ENCODE measurements at places on chromosomes 16 and 17. TPM values are rescaled to one million over a fixed set of nuclear protein-coding genes. Genes with fewer than 3 reads are reported as not detected.

The KIF19 gene
- total RNA-seq, result 0.44 TPM

The PLXDC1 gene
- total RNA-seq, result 37.7 TPM

The TBC1D3E gene
- total RNA-seq, result not detected

The CETP gene
- total RNA-seq, result 0.44 TPM

DNA sequence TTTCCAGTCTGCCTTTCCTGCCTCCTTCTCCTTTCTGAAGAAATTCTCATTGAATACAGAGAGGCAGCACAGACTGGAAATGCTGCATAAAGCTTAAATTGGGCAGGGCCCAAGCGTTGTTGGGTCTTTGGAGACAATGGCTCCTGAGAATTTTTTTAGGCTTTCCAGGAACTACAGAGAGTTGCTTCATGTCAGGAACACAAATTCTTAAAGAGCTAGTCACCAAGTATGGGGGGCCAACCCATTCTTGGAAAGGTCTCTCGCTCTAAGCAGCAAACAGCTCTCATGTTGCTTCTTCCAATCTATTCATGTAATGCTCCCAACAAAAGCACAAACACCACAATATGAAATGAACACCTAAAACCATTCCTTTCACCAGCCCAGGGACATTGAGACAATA is 6.9 kb downstream of the HNF1B start:
- H3K36me3 ChIP-seq, result no peaks in the 10 kb centered on the region
- H3K27ac ChIP-seq, result no peak overlapping the region
- peaks cover 2% of the 10 kb centered on the region for H3K27me3 ChIP-seq
- peaks cover 5% of the 10 kb centered on the region for H3K4me1 ChIP-seq

- no peaks in the 10 kb centered on the region for H3K36me3 ChIP-seq
- no peak overlapping the region for H3K27ac ChIP-seq
- no peaks in the 10 kb centered on the region for H3K27me3 ChIP-seq
- H3K4me3 ChIP-seq, result no peak overlapping the region
- no peak for DNase-seq
Measured at GRCh38 chr16:27906883-27907282, 156.6 kb downstream of the GSG1L start.

DNA sequence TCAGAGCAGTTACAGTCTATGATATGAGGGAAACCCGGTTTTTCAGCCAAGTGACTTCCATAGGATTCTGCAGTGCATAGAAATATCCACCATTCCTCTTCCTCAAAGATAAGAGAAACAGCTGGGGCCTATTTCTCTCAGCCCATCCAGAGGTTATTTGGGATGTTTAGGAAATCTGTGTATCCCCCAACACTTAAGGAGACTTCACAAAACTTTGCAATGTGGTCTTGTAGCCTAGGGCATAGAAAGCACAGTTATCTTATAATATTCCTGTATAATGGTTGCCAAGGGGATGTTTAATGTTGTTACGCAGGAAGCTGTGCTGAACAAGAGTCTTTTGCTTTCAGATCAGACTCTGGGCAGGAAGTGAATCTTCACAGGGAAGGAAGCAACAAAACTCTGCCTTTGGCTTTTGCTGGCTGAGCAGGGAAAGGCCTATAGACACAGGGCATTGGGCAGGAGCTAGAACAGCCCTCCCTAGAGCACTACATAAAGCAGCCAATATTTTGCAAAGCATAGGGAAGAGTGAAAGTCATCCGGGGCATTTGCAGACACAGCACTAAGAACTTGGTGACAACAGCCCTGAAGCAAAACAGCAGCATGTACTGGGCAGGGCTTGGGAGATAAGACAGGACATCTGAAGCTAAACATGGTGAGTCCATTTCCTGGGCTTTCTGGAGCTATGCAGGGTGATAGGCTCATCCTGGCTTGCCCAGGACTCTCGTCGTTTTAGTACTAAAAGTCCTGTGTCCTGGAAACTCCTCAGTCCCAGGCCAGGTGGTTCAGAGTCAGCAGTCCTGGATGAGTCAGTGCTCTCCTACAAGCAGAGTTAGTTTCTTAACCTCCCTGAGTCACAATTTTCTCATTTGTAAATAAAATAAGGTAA is 18.7 kb upstream of the BEAN1 start:
- DNase-seq, result no peak
- peak overlapping the region; percentile 88 for H3K27ac ChIP-seq
- H3K36me3 ChIP-seq, result no peaks in the 10 kb centered on the region
- H3K4me3 ChIP-seq, result no peak overlapping the region

- DNase-seq, result peak; percentile 36
- H3K27ac ChIP-seq, result no peak overlapping the region
- H3K27me3 ChIP-seq, result no peaks in the 10 kb centered on the region
- H3K4me1 ChIP-seq, result no peaks in the 10 kb centered on the region
- H3K36me3 ChIP-seq, result no peaks in the 10 kb centered on the region
- H3K4me3 ChIP-seq, result no peak overlapping the region
Measured at GRCh38 chr17:80844418-80844990, 147.1 kb upstream of the CHMP6 start.

- no peak overlapping the region for H3K27ac ChIP-seq
- no peaks in the 10 kb centered on the region for H3K27me3 ChIP-seq
- DNase-seq, result no peak
- no peak overlapping the region for H3K4me3 ChIP-seq
- no peaks in the 10 kb centered on the region for H3K36me3 ChIP-seq
Measured at GRCh38 chr16:56462064-56462796, 10.9 kb downstream of the OGFOD1 start.

- H3K36me3 ChIP-seq, result no peaks in the 10 kb centered on the region
- peaks cover 6% of the 10 kb centered on the region for H3K27me3 ChIP-seq
- H3K4me1 ChIP-seq, result peaks cover 10% of the 10 kb centered on the region
Measured at GRCh38 chr17:39618956-39619785, 7.6 kb upstream of the PPP1R1B start.

DNA sequence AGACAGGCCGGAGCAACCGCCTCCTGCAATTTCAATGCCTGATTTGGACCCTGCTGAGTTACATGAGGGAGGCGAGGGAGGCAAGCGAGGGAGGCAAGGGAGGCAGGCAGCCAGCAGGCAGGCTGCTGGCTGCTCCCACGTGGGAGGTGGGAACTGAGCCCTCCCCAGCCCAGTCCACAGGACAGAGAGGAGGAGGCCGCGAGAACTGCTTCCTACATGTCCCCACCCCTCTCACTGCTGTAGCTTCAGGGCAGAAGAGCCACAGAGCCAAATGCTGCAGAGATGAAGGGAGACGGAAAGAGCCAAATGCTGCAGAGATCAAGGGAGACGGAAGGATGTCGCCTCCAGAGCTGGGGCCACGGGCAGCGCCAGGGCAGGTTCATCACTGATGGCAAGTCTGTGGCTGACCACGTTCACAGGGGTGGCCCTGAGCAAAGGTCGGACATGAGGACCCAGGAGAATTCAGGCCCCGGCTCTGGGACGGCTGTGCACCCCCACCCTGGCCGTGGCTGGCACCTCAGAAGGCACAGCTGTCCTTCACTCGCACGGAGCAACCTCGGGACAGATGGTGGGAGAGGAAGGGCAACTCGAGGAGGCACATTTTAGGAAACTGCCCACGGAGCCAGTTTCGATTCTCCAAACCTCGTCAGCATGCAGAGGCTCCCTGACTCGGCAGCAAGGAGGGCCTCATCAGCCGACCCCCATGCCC is 21.5 kb downstream of the RPH3AL start:
- H3K4me1 ChIP-seq, result no peaks in the 10 kb centered on the region
- peak overlapping the region; percentile 28 for H3K4me3 ChIP-seq
- H3K27me3 ChIP-seq, result no peaks in the 10 kb centered on the region
- no peaks in the 10 kb centered on the region for H3K36me3 ChIP-seq
- H3K27ac ChIP-seq, result peak overlapping the region; percentile 83
- no peak for DNase-seq

- H3K4me1 ChIP-seq, result no peaks in the 10 kb centered on the region
- no peaks in the 10 kb centered on the region for H3K27me3 ChIP-seq
- no peaks in the 10 kb centered on the region for H3K36me3 ChIP-seq
Measured at GRCh38 chr17:27805520-27806146, 5.3 kb upstream of the NOS2 start.

DNA sequence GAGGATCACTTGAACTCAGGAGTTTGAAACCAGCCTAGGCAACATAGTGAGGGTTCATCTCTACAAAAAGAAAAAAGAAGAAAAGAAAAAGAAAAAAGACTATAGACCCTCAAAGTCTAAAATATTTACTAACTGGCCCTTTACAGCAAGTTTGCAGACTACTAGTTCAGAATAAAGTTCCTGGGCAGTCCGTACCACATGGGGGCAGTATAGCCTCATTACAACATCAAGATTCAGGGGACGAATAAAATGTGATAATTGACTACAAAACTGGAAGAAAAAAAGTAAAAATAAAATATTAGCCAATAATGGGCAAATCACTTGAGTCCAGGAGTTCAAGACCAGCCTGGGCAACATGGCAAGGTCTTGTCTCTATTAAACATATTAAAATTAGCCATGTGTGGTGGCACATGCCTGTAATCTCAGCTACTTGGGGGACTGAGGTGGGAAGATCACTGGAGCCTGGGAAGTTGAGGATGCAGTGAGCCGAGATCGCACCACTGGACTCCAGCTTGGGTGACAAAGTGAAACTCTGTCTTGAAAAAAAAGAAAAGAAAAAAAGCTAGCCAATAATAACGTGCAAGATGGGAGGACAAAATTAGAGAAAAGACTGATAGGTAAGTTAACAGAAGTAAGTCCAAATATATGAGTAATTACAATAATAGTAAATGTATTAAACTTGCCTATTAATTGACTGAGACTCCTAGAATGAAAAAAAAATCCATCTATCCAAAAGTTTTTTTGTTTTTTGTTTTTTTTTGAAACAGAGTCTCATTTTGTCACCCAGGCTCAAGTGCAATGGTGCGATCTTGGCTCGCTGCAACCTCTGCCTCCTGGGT is 129.4 kb upstream of the SEC14L1 start:
- peaks cover 14% of the 10 kb centered on the region for H3K27me3 ChIP-seq
- H3K4me3 ChIP-seq, result no peak overlapping the region
- no peak for DNase-seq
- no peaks in the 10 kb centered on the region for H3K4me1 ChIP-seq

DNA sequence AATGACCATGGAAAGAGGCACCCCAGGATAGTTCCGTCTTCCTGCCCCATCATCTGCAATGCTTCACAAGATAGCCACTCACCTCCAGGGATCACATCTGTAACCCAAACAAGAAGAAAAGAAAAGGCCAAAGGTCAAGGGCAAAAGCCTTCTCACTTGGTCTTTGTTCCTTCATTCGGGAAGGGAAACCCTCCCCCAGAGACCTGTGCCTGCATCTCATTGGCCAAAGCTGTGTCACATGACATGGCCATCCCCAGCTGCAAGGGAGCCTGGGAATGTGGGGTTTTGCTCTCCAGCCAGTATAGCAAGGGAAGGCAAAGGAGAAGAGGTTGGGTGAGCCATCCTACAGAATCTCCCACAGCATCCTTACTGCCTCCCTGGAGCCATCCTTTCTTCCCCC is 47.9 kb downstream of the NOL11 start:
- no peak for DNase-seq
- no peaks in the 10 kb centered on the region for H3K4me1 ChIP-seq
- no peak overlapping the region for H3K4me3 ChIP-seq
- no peaks in the 10 kb centered on the region for H3K36me3 ChIP-seq
- no peak overlapping the region for H3K27ac ChIP-seq

All from breast epithelium (tissue), 4 donors.